Activated CD4-positive, alpha-beta T cell treated with anti-CD3 and anti-CD28 coated beads for 1 hour (primary cell): ENCODE measurements at places on chromosomes 2 and 18.

DNA sequence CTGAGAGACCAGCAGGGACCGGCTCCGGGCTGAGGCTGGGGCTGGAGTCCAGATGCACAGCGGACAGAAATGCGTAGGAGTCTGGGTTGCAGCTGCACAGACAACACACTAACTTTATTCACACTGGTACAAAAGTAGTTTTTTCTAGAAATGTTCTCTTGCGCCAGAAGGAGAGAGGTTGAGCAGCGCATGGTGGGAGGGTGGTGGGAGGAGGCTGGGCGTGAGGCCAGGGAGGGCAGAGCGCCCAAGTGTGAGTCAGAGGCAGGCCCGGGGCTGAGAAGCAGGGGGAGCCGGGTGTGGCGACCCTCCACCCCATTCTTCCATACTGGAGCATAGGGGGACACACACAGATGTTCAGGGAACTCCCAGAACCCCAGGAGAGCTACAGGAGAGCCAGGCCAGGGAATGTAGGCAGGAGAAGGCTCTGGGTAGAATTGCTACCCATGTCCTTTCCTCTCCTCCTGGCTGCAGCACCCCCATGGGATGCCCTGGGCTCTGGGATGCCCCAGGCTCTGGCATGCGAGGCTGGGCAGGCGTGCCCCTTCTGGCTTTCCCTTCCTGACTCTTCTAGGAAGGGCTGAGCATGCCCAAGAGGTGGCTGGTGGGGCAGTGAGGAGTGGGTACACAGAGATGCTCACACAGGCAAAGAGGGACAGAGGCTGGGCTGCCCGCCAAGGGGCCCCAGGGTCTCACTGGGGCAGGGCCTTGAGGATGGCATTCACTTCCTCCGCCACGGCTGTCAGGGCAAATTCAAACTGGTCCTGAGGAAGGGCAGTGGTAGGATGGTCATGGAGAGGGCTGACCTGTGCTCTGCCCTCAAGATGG lies 10.6 kb downstream of the DNAJB2 start:
- DNase-seq: no peak

DNA sequence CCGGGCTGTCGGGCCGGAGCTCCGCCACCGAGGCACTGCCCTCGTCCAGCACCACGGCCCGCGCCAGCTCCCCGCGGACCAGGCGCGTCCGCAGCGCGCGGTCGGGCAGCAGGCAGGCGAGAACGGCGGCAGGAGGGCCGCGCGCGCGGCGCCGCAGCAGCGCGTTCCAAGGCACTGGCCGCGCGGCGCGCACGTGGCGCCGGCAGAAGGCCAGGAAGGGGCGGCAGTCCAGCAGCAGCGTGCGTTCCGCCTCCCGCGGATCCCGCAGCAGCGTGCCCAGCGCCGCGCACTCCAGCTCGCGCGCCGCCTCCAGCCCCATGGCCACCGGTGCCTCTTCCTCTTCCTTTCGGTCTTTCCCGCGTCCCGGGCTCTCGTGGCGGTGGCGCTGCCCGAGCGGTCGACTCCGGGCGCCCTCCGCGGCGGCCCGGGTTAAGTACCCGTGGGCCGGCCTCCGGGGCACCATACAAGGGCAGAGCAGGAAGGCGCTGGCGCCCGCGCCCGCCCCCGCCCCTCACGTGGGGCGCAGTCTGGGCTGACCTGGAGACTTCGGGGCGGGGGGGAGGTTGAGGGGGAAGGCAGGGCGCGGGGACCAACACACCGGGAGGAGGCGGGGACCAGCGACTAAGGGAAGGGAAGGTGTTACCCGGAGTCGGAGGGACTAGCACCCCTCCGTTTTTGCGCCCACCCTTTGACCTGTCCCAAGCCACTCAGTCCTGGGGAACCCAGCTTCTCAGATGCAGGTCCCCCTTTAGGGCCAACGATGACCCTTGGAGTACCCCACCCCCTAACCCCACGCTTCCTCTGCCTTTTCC lies at the start of gene DUSP2:
Gene DUSP2 (minus strand): TSS at position 405 of the 812 bp plus-strand sequence. CDS start 86 bp downstream, at position 319.
- peak; percentile 93 for DNase-seq

GRCh38 chr2:212531499-212531898 lies 7.1 kb downstream of the ERBB4 start:
- DNase-seq: no peak

GRCh38 chr2:191345788-191346187 lies 100.6 kb downstream of the MYO1B start:
- DNase-seq: no peak

DNA sequence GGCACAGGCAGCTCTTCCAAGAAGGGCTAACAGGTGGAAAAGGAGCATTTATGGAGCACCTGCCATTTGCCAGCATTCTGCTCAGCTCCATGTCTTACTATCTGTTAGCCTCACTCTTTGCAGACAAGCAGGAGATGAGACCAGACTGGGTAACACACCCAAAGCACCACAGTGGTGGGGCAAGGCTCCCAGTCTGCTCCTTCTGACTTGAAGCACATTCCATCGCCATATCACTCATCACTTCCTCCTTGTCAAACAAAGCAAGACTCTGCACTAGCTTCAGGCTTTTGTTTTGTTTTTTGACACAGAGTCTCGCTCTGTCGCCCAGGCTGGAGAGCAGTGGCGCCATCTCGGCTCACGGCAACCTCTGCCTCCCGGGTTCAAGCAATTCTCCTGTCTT lies 182.8 kb downstream of the MGAT5 start:
- no peak for DNase-seq

DNA sequence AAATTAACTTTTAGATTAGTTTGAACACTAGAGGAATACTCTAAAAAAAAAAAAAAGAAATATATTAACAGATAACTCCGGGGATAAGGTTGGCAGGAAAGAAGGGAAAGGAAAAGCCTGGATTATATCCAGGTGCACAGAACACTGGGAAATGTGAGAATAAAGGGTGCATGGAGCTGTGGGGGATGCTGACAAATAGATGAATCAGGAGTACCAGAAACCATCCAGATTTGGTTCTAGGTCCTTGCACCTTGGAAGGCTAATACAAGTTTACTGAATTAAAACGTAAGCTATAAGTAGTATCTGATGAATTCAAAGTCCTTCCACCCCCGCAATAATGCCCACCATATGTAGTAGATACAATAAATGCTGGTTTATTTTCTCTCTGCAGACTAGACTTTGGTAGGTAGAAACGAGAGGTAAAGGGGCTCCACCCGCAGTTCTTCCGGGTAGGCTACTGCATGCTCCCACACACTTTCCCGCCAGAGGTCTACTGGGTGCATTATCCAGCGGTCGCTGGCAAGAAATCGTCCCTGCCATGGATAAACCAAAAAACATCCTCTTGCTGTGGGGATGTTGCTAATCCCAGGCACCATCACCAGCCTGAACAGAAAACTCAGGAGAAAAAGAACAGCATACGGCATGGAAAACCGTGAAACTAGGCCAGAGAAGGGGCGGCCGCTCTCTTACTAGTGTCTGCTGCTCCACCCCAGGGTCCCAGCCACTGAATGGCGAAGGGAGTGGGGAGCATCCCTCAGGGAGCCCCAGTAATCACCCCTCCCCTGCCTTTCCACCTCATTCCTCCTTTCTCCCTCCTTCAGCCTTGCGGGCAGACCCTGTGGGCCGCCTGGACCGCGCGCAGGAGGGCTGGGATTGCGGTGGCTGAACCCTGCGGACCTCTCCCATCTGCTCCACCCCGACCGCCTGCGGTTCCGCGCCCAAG lies 1.5 kb downstream of the CNRIP1 start:
- DNase-seq: no peak

- no peak for DNase-seq
Observed at GRCh38 chr2:42562474-42563144, 5.8 kb upstream of the MTA3 start.

- peak; percentile 56 for DNase-seq
Observed at GRCh38 chr2:174748948-174749347, 15.3 kb downstream of the CHRNA1 start.

- DNase-seq: no peak
Observed at GRCh38 chr2:48601349-48601748, 16.3 kb upstream of the GTF2A1L start.

DNA sequence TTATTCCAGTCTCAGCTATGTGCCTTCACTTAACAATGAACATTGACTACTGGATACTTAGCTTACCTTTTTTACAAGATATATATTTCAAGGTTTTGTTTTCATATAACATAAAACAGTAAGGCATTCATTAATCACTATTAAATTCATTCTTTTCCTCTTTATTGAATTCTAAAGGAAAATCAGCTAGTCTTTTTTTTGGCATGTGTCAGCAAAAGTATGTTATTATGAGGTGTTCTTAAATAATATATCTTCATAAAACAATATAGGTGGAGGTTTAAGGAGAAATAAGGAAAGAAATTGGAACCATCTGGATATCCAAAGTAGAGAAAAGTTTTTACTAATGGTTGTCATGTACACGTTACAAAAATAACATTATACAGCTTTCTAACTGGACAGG lies 472.6 kb downstream of the ARHGAP15 start:
- DNase-seq: no peak

GRCh38 chr2:201223089-201224073 lies 37.0 kb upstream of the CASP8 start:
- DNase-seq: no peak
